ENCODE measurements at places on chromosomes 13 and 19. TPM values are rescaled to one million over a fixed set of nuclear protein-coding genes. Genes with fewer than 3 reads are reported as not detected.

OR10H1 gene
- total RNA-seq, result 0.17 TPM

RNF113B gene
- not detected for total RNA-seq

PEG3 gene
- 0.34 TPM for total RNA-seq

- DNase-seq, result no peak
Measured at GRCh38 chr13:110290826-110291225, 16.1 kb downstream of the COL4A1 start.

DNA sequence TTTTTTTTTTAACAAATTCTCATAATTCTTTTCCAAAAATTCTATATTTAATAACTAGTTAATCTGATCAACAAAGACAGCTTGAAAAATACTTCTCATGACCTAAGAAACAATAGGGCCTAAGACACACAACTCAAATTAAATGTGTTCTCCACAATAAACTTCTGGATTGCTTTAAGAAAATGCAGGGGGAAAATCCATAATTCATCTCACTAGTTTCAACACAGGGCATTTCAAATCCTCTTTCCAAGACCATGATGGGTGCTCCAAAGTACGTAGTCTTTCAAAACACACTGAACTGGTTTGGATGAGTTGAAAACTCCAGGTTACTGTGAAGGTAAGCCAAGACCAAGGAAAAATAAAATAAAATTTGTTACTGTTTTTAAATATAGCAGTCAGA, 62.6 kb downstream of the DCLK1 start:
- no peak for DNase-seq

DNA sequence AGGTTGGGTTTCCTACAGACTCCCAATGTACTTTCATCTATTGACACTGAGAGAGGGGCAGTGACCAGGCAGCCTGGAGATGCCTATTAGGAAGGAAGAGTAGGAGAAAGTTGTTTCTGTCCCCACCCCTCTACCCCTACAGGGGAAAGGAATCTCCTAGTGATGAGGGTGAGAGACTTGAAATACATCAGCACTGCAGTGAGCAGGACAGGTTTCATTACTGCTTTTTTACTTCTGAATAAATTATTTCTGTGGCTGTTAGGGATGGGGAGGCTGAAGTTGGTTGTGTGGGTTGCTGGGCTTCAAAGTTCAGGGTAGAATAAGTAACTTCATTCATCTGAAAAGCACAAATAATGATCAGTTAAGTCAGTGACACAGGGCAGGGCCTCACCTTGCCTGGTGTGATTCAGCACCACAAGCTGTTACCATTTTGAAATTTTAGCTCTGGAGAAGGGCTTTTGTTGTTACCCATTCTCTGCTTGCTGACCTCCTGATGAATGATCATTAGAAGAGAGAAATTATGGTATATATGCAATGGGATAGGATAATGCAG, 19.3 kb downstream of the CEACAM1 start:
- DNase-seq, result no peak

GRCh38 chr19:289651-290371, 1.4 kb downstream of the PLPP2 start:
- DNase-seq, result peak; percentile 74

- DNase-seq, result no peak
Measured at GRCh38 chr19:35642798-35643254, 1.3 kb downstream of the ETV2 start.

DNA sequence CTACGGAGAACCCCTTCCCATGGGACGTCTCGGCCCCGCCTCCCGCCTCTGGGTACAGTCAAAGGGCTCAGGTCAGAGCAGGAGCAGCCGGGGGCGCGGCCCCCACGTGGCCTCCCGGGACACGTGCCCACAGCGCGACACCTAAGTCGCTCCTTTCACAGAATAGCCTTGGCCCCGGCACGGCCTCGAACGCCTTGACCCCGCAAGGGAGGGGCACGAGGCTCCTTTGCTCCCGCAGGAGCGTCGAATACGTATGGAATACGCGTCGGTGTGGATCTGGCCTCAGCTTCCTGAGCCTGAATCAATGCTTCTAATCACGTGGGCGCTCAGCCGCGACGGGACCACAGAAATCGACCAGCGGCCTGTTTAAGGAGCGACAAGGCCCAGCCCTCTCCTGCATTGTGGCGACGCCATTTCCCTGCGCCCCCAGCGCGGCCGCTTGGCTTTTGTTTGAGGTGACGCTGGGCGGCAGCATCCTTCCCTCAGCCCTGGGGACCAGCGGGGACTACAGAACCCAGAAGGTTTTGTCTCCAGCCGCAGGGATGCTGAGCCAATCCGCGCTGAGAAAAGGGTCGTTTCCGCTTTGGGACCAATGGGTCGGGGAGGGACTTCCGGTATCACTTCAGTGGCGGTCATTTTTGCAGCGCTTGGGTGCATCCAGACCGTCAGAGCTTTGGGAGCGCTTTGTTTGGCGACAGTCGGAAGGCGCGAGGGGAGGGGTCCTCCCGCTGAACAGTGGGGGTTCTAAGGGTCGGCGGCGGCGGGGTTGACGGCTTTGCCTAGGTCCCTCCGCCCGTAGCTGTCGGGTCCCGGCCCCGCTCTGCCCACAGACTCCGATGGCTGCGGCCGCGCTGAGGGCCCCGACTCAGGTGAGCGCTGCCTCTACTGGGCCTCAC, at the start of gene ZIK1:
ZIK1 (plus strand) TSS at position 625 of the 896 bp plus-strand sequence; CDS start at position 837, 212 bp downstream.
- DNase-seq, result no peak

- DNase-seq, result no peak
Measured at GRCh38 chr13:94344126-94344818, 135.2 kb downstream of the DCT start.

DNA sequence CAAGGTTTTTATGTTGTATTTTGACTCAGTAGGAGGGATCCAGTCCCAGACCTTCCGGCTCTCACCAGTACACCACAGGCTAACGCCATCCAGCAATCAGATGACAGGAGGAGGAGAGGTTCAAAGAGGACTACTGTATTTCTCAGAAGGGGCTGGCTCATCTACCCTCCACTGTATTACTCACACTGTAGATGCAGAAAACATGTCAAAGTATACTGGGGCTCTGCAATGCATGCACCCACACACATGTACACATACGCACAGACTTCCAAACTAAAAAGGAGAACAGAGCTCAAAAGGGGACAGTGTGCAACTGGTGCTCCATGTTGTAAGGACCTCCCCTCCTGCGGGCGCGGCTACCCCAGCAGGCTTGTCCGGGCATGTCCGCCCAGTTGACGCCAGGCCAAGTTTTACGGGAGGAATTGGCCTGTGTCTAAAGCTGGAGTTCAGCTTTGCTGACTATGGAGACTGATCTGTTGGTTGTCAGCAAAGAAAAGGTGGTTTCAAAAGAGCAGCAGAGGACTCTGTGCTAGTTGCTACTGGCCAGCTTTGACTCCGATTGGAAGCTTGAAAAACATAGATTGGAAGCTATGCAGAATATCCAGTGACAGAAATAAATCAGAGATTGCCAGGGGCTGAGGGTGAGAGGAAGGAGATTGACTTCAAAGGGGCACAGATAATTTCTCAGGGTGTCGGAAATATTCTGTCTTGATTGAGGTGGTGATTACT, 314.2 kb downstream of the DLEU7 start:
- DNase-seq, result peak; percentile 65

- no peak for DNase-seq
Measured at GRCh38 chr19:42284591-42285341, 15.7 kb downstream of the CIC start.

DNA sequence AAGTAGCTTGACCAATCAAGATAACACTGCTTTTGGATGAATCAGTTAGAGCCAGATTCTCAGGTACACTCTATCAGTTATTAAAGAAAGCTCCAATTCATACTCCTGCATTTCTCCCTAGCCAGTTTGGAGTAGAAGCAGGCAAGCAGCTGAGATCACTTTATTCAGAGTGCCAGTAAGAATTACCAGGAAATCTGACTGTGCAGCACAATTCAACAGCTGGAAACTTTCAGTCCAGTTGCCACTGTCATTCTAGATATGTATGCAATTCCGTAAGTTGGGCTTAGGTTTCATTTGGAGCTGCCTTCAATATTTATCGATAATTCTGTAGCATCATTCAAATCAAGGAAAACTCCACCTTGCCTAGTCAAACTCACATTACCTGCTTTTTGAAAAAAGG, 2625.6 kb upstream of the PCDH20 start:
- no peak for DNase-seq

DNA sequence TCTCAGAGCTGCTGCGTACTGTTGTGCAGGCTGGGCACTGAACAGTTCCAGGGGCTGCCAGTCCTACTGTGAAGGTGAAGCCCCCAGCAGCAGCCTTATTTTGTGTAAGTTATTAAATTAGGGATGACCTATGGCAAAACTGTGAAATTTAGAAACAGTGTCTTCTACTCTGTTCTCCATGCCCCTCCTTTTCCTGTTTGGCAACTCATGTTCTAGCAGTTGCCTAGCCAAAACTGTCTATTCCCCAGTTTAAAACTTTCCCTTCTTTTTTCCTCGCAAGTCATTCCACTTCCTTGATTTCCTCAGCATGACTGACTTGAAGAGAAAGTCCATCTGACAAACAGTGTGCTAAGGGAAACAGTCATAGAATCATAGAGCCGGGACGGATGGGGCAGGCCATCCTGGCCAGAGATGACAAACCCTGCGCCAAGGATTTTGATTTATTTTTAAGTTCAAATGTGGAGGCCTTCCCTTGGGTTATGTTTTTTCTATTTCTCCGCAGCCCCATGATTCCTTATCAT, 78.1 kb upstream of the OLFM4 start:
- DNase-seq, result no peak

All from HCT116 (cell line).